ENCODE measurements at places on chromosomes 1 and 21.

DNA sequence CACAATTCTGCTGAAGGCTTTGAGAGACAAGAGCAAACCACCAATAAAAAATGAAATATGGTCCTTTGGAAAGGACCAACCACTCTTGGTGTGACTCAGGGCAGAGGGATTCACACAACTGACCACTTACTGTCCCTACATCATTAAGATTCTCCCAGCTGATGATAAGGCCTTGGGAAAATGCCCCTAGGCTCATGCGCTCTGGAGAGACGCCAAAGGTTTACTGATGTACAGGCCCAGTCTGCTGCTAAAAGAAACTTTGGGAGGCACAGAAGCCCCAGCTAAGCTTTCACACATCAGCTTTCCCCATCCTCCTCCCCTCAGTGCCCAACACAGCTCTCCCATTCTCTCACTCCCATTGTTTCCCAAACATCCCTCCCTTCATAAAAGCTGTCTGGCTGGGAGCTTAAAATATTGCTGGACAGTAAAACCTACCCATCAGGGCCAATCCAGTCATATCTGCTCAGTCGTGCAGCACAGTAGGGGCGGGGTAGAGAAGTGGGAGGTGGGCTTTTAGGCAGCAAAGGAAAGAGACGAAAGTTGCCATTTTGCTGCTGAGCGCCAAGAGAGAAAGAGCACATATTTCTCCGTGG is at the start of gene GJA8:
TSS of gene GJA8 (plus strand) at position 543 of the 593 bp plus-strand sequence. CDS start 5,161 bp downstream, outside the sequence.
- no peak for DNase-seq

GRCh38 chr1:70483342-70483741 is 72.3 kb downstream of the CTH start:
- DNase-seq: no peak

- no peak for DNase-seq
Measured at GRCh38 chr1:46522969-46523320, 28.5 kb downstream of the KNCN start.

- no peak for DNase-seq
Measured at GRCh38 chr1:2413495-2414296, 1.3 kb upstream of the PEX10 start.

GRCh38 chr1:108067884-108068540 is 103.0 kb upstream of the VAV3 start:
- DNase-seq: peak; percentile 19

- no peak for DNase-seq
Measured at GRCh38 chr1:13616234-13616633, 32.6 kb downstream of the PDPN start.

DNA sequence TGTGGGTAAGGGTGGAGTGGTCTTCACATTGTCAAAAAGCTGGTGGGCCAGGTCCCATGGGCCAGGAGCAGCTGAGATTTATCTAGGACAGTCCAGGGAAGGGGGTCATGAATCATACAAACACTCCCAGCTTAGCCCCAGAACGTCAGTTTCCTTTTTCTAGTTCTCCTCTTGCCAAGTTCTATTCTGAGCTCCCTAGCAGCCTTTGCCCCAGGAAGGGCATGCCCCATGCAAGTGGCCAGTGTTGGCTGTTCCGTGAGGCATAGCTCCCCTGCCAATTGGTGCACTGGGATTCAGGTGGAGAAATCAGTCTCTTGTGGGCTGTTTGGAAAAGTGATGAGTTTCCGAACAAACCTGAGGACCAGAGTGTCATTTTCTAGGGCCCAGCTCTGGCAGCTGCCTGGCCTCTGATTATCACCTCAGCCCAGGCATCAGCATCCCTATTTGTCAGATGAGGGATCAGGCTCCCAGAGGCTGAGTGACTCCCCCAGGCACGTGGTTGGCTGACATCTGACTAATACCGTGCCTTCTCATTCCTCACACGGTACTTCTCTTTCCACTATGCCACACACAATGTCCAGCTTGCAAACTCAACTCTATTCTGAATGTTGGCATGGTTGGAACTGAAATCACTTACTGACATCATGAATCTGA is 14.2 kb upstream of the MYOM3 start:
- no peak for DNase-seq

DNA sequence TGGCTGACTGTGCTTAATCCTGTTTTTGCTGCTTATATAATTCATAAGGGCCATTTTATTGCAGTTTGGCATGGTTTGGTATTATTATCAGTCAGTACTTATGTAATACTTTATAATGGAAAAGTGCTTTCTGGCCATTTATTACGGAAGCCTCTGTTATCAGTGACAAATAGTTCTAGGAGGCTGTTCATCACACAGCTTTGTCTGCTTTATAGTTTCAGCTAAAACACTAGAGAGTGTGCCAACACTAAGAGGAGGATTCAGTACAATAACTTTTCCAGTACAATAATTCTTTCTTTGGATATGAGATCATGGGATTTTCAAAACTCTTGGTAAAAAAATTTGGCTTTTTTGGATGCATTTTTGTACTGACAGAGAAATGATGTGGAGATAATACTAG is 102.9 kb upstream of the PTGFR start:
- no peak for DNase-seq

DNA sequence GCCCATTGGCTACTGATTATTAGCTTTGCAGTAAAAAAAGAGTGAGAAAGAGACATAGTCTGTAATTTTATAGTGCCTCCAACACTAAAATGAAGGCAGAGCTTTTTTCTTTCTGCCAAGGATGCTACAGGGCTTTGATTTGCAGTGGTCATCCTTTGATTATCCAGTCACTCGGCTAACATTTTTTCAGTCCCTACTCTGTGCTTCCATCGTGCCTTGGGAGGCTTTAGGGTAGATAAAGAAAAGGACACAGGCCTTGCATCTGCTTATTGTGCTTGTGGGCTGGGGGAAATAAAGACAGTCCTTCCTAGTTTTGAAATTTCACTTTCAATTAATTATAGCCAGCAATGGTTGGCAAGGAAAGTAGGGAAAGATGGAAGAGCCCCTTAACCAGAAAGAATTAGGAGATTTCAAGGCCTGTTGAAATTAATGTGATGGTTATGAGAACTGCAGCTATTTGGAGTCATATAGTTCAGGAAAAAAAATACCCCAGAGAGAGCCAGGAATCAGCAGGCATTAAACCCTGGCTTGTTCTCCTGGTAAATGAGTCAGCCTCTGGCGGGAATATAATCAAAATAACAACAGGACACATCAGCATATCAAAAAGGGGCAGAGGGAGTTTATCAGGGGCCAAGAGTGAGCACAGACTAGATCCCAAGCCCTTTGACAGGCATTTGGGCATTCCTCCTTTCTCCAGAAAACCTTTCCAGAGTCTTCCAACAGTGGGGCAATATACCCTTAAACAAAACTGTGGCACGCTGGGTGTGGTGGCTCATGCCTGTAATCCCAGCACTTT is 27.4 kb downstream of the CACHD1 start:
- no peak for DNase-seq

GRCh38 chr1:113947388-113948107 is 18.4 kb downstream of the HIPK1 start:
- DNase-seq: no peak

GRCh38 chr1:32390904-32391870 is 3.1 kb downstream of the BSDC1 start:
- no peak for DNase-seq

- DNase-seq: no peak
Measured at GRCh38 chr21:28473530-28474220, 519.0 kb downstream of the LTN1 start.

DNA sequence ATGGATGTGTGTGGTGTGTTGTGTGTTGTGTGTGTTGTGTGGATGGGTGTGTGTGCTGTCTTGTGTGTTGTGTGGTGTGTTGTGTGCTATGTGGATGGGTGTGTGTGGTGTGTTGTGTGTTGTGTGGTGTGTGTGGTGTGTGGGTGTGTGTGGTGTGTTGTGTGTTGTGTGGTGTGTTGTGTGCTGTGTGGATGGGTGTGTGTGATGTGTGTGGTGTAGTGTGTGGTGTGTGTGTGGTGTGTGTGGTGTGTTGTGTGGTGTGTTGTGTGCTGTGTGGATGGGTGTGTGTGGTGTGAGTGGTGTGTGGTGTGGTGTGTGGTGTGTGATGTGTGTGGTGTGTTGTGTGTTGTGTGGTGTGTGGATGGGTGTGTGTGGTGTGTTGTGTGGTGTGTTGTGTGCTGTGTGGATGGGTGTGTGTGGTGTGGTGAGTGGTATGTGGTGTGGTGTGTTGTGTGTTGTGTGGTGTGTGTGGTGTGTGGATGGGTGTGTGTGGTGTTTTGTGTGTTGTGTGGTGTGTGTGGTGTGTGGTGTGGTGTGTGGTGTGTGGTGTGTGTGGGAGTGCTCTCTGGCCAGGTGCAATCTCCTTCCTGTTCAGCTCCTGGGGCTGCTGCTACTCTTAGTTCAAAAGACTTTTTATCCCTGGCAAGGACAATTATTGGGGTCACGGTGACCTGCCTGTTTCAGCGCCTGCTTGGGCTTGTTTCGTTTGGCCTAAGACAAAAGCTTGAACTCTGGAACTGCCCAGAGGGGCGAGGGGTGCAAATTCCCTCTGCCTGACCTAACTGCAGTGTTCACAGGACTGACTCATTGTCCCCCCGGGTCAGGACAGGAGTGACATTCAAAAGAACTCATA is 101.1 kb downstream of the UBIAD1 start:
- no peak for DNase-seq

DNA sequence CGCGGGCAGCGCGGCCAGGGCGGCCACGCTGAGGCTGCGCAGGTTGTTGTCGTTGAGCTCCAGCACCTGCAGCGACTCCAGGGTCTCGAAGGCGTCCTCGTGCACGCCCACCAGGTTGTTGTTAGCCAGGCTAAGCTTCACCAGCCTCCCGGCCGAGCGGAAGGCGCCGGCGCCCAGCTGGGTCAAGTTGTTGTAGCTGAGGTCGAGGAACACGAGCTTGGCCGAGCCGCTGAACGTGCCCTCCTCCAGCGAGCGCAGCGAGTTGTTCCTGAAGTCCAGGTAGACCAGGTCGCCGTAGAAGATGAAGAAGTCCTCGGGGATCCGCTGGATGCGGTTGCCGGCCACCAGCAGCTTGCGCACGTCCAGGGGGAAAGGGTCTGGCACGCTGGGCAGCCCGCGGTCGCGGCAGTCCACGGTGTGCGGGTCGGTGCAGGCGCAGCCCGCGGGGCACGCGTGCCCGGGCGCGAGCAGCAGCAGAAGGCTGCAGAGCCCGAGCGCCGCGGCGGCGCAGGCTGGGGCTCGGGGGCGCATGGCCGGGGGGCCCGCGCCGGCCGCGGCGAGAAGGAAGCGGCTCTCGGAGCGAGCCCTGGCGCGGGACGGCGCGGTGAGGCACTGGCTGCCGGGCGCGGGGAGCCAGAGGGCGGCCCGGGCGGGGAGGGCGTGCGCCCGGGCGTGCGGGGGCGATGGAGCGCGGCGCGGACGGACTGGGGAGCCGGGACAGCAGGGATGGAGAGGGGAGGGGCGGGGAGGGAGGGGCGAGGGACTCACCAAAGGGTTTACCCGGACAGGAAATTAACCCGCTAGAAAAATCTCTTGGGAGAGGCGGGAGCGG is 524 bp downstream of the LRRC38 start:
- no peak for DNase-seq

GRCh38 chr1:17212487-17213121 is 7.7 kb downstream of the PADI1 start:
- DNase-seq: peak; percentile 64

GRCh38 chr1:199510314-199510713 is 517.2 kb upstream of the NR5A2 start:
- DNase-seq: no peak

DNA sequence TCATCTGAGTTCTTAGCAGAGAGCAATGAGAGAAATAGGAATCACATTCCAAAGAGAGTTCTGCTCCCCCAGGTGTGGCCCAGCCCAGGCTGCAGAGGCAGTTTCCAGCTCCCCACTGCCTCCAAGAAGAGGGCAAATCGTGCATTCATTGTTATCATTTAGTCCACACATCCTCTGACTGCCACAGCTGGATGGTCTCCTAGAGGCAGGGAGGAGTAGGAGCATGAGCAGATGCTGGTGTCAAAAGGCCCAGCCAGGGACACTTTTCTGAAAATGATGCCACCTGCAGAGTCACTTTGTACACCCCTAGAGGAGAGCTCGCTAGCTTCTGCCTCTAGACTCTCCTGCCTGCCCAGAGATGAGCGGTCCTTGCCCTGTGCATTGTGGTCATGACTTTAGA is 33.6 kb upstream of the GNPAT start:
- no peak for DNase-seq

GRCh38 chr21:19535356-19535755 is 1131.8 kb upstream of the TMPRSS15 start:
- DNase-seq: no peak

Data from RWPE1 (cell line).